Naive thymus-derived CD4-positive, alpha-beta T cell (primary cell): ENCODE measurements at places on chromosomes 2 and 18. TPM values are rescaled to one million over a fixed set of nuclear protein-coding genes. Genes with fewer than 3 reads are reported as not detected.

DNA sequence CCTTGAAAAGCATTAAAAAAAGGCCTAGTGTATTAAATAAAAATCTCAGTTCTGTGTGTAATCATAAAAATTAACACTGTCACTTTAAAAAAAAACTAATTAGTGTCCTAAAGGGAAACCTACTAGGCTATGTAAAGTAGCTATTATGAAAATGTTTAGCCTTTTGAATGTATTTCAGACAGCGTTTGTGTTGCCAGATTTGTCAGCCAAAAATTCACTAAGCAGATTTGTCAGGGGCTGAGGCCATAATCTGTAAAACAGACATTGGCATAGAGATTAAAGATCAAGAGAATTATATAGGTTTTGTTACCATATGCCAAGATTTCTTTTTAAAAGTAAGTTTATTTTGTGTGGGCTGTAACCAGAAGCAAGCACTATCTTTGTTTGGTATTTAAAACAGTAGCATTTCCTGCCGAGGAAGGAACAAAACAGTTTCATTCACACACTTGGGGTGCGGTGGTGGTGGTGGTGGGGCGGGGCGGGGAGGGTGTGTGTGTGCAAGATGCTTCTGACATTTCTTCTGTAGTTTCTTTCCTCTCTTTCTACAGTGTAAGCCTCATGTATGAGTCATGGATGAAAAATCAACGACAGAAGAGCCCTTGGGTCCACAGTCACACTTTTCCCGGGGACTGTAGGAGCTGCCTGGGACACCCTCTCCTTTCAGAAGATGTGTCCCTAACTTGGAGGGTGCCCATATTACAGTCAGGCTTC lies 328.5 kb upstream of the FANCL start:
- no peak for DNase-seq
- no peaks in the 10 kb centered on the region for H3K27me3 ChIP-seq

- no peak for DNase-seq
- no peak overlapping the region for H3K27ac ChIP-seq
- no peaks in the 10 kb centered on the region for H3K27me3 ChIP-seq
Observed at GRCh38 chr2:173739006-173739405, 226.2 kb downstream of the SP3 start.

Gene COL4A4
- total RNA-seq, result not detected in 2 replicates

DNA sequence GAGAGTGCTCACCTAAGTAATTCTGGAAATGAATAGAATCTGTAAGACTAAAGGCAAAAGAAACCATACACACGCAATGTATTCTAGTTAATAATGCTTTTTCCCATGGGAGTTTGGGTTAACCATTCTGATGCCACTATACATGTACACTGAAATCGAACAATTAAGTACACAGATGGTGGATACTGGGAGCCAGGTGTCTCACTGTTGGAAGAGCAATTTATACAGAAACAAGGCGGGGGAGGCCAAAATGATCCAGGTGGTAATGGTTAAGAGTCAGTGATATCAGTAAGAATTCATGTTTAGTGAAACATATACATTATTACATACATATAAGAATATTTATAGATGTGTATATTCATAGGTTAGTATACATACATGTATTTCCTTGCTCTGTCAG lies 67.2 kb downstream of the TMEM131 start:
- no peak for DNase-seq
- no peaks in the 10 kb centered on the region for H3K27me3 ChIP-seq
- no peak overlapping the region for H3K27ac ChIP-seq
- H3K36me3 ChIP-seq, result peaks cover 15% of the 10 kb centered on the region
- H3K4me3 ChIP-seq, result no peak overlapping the region

DNA sequence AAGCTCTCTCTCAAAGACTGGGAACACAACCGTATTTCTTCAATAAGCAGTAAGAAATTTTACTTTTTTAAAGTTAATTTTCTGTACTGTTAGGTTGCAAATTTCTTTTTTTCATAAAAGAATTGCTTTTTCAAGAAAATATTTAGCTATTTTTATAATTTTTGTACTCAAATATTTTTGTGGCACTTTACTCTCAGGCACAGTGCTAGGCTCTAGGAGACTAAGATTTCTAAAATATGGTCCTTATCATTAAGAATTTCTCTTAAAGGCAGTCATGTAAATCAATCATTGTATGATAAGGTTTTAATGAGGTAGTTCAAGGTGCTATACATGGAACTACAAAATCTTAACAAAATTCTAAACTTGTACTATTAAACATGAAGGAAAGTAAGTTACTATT lies 61.4 kb downstream of the MTX2 start:
- H3K4me1 ChIP-seq, result no peaks in the 10 kb centered on the region
- H3K36me3 ChIP-seq, result no peaks in the 10 kb centered on the region
- H3K27me3 ChIP-seq, result no peaks in the 10 kb centered on the region
- H3K27ac ChIP-seq, result no peak overlapping the region
- DNase-seq, result no peak

DNA sequence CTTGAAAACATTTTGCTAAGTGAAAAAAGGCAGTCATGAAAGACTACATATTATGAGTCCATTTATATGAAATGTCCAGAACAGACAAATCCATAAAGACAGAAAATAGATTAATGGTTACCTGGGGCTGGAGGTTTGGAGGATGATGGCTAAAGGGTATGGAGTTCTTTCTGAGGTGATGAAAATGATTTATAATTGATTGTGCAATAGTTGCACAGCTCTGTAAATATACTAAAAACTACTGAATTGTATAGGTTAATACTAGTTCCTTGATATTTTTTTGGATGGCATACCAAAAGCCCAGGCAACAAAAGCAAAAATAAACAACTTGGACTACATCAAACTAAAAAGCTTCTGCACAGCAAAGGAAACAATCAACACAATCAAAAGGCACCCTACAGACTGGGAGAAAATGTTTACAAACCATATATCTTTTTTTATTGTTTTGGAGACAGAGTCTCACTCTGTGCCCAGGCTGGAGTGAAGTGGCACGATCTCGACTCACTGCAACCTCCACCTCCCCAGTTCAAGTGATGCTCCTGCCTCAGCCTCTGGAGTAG lies 21.5 kb downstream of the SOS1 start:
- H3K4me3 ChIP-seq, result no peak overlapping the region
- H3K4me1 ChIP-seq, result peaks cover 12% of the 10 kb centered on the region
- H3K36me3 ChIP-seq, result no peaks in the 10 kb centered on the region
- no peaks in the 10 kb centered on the region for H3K27me3 ChIP-seq
- no peak overlapping the region for H3K27ac ChIP-seq

GRCh38 chr2:178704876-178705275 lies 102.3 kb downstream of the TTN start:
- H3K27me3 ChIP-seq, result no peaks in the 10 kb centered on the region
- no peak overlapping the region for H3K27ac ChIP-seq
- H3K4me3 ChIP-seq, result no peak overlapping the region
- no peaks in the 10 kb centered on the region for H3K4me1 ChIP-seq
- H3K36me3 ChIP-seq, result no peaks in the 10 kb centered on the region

GRCh38 chr2:195414537-195415100 lies 242.4 kb upstream of the SLC39A10 start:
- H3K27ac ChIP-seq, result no peak overlapping the region
- no peak for DNase-seq
- H3K4me1 ChIP-seq, result no peaks in the 10 kb centered on the region
- no peaks in the 10 kb centered on the region for H3K27me3 ChIP-seq
- H3K36me3 ChIP-seq, result no peaks in the 10 kb centered on the region

Gene ALK
- not detected in 2 replicates for total RNA-seq

DNA sequence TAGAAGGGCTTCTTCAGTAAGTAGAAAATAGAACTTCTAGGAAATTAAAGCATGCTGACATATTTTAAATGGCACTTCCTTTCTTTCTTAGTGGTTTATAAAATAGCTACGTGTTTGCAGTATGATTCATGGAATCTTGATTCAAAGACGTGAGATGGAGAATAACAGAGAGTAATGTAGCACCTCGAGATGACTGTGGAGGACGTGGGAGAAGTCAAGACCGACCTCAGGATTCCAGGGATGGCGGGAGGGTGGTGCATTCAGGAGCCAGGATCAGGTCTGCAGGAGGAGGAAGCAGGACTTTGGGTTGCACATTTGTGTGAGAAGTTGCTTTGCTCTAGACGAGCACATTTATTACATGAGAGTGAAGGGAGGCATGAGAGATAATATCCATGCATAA lies 56.0 kb downstream of the DCDC2C start:
- no peaks in the 10 kb centered on the region for H3K36me3 ChIP-seq
- no peaks in the 10 kb centered on the region for H3K4me1 ChIP-seq
- no peak for DNase-seq

GRCh38 chr18:79558196-79558932 lies 121.2 kb upstream of the CTDP1 start:
- no peaks in the 10 kb centered on the region for H3K4me1 ChIP-seq
- no peak overlapping the region for H3K4me3 ChIP-seq
- no peak overlapping the region for H3K27ac ChIP-seq

DNA sequence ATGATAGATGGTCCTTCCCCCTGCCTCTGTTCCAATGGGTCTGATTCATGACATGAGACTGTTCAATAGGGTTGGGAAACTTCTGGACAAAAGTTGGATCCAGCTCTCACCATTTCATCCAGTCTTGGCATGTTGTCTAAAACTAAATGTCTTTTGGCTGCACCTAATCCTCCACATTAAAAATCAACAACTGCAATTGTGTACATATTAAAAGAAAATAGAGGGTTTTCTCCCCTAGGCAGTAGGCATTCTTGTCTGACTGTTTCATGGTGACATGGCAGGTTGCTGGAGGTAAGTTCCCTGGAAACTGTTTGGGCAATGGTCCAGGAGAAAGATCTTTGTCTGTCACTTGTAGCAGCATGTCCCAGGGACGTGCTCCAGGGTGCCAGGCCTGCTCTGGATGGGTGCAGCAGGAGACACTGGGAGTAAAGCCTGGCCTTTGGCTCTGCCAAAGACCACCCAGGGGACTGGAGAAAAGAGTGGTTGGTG lies 135.8 kb downstream of the TCF4 start:
- H3K27ac ChIP-seq, result no peak overlapping the region
- no peak overlapping the region for H3K4me3 ChIP-seq
- no peaks in the 10 kb centered on the region for H3K27me3 ChIP-seq
- no peak for DNase-seq

Gene SERPINB3
- not detected for total RNA-seq

- H3K4me3 ChIP-seq, result no peak overlapping the region
- no peak for DNase-seq
- H3K27me3 ChIP-seq, result no peaks in the 10 kb centered on the region
- H3K36me3 ChIP-seq, result no peaks in the 10 kb centered on the region
Observed at GRCh38 chr18:29034113-29034856, 857.4 kb upstream of the CDH2 start.

Gene ADD2
- 9.7 TPM for total RNA-seq

Gene PPM1G
- total RNA-seq, result 40.3 TPM

- no peak for DNase-seq
- H3K27ac ChIP-seq, result no peak overlapping the region
- H3K4me1 ChIP-seq, result no peaks in the 10 kb centered on the region
- H3K36me3 ChIP-seq, result no peaks in the 10 kb centered on the region
- H3K4me3 ChIP-seq, result no peak overlapping the region
- H3K27me3 ChIP-seq, result no peaks in the 10 kb centered on the region
Observed at GRCh38 chr18:30333310-30333709, 709.2 kb downstream of the DSC3 start.

GRCh38 chr2:194424683-194425209 lies 1232.3 kb upstream of the SLC39A10 start:
- H3K4me1 ChIP-seq, result no peaks in the 10 kb centered on the region
- no peaks in the 10 kb centered on the region for H3K36me3 ChIP-seq
- no peak overlapping the region for H3K27ac ChIP-seq
- H3K27me3 ChIP-seq, result no peaks in the 10 kb centered on the region
- DNase-seq, result no peak

Gene AQP4
- total RNA-seq, result not detected

DNA sequence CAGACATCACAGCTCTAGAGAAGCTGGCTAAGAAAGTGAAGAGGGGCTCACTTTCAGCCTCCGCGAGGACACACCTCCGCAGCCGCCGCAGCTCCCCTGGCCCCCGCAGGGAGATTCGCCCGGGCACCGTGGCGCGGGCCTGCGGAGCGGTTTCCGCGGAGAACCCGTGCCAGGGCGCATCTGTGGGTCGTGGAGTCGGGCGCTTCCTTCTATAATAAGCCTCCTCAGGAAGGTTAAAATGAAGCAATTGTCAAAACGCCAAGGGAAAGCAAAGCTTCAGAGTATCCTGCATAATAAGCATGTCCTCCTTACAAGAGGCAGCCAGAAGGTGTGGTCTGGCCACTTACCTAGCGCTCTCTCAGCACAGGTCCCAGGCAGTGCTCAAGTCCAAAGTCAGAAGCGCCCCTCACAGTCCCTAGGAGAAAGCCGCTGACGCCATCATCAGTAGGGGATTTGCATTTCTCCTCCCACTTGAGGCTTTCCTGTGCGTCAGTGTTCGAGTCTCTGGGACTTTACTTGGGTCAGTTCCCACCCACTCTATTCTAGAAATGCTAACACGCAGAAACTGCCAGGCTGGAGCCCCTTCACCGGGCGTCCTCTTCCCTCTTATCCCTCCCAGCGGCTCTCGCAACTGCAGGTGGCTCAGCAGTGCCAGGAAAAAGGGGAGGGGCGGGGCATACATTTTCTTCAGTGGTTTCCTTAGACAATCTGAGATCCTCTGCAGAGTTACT lies at the start of gene STAT4:
Gene STAT4 (minus strand): TSS at position 395 of the 731 bp plus-strand sequence. CDS start 2,791 bp downstream, outside the sequence.
- H3K27me3 ChIP-seq, result no peaks in the 10 kb centered on the region
- H3K36me3 ChIP-seq, result peaks cover 20% of the 10 kb centered on the region
- DNase-seq, result peak; percentile 55
- peaks cover 57% of the 10 kb centered on the region for H3K4me1 ChIP-seq

Gene TNFAIP6
- total RNA-seq, result not detected

DNA sequence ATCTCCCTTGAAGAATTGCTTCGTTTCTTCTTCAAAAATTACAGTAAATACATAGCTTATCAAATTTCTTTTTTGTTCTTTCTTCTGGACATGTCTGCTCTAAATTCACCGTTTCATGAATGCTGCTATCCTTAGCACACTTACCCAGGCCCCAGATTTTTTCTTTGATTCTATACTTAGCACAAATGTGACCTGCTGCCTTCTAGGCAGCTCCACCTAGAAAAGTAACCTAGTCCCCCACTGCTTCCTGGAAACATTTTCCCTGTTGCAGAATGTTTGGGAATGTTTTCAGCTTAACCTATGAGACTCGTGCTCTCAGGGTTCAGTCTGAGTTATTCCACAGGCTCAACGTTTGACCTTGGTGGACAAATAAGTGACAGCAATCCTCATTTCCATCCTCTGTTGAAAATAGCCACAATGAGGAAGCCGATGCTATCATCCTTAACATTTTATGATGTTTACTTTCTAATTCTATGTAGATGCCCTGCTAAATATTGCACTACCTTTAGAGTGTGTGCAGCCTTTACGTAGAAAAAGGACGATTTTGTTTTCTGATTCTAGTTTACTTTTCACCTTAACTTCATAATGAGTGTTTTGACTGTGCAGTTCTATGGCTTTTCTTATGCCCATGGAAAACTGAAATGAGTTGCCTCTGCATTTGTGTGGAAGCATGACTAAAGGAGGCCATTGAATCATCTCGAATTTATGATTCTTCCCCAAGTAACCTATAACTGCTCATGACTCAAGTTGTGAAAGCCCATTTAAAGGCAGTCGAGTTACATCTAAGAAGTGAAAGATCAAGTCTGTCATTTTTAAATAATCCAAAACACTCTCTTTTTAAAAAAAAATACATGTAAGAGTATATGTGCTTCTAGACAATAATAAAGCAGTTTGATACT lies 47.7 kb downstream of the TMEM182 start:
- H3K4me3 ChIP-seq, result no peak overlapping the region
- H3K4me1 ChIP-seq, result no peaks in the 10 kb centered on the region
- no peak for DNase-seq
- no peaks in the 10 kb centered on the region for H3K27me3 ChIP-seq
